Naive thymus-derived CD4-positive, alpha-beta T cell (primary cell): ENCODE measurements at places on chromosomes 7 and 10.

DNA sequence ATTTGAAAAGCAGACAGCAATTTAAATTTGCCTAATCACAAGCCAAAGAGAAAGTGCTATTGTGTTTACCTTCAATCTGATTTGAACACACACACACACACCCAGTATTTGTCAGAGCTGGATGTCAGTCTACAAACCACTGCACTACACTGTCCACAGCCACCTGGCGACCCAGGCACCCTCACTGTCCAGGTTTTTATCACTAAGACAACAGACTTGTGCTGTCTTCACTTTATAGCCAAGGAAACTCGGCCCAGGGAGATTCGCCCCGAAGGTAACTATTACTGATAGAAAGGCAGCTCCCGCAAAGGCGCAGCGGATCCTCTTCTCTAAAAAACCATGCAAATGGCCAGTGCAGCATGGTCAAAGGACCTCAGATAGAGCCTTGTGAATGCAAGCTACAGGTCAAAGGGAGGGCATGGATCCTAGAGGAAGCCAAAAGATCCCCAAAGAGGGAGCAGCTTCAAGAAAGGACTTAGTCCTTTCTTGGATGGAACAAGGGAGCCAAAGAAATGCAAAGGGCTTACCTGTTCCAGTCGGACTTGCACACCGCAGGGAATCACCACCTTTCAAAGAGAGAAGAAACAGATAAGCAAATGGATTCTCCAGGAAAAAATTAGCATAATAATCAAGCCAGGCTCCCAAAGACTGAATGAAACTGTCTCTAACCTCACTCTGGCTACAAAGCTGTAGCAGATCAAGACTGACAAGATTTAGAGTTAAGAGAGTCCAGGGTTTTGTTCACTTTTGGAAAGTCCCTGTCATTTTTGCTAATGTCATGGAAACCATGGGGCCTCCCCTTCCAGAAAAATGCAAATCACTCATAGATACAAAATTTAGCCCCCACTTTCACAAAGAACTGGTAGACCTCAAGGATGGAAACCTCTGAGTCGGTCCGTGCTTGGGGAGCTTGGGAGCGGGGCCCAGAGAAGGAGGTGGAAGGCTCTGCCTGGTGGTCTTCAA lies 101.1 kb downstream of the TNS3 start:
- no peak for DNase-seq

GRCh38 chr10:88687853-88688467 lies 18.1 kb upstream of the LIPK start:
- peak; percentile 20 for DNase-seq

- DNase-seq = no peak
Observed at GRCh38 chr7:96479015-96479645, 157.2 kb upstream of the SLC25A13 start.

DNA sequence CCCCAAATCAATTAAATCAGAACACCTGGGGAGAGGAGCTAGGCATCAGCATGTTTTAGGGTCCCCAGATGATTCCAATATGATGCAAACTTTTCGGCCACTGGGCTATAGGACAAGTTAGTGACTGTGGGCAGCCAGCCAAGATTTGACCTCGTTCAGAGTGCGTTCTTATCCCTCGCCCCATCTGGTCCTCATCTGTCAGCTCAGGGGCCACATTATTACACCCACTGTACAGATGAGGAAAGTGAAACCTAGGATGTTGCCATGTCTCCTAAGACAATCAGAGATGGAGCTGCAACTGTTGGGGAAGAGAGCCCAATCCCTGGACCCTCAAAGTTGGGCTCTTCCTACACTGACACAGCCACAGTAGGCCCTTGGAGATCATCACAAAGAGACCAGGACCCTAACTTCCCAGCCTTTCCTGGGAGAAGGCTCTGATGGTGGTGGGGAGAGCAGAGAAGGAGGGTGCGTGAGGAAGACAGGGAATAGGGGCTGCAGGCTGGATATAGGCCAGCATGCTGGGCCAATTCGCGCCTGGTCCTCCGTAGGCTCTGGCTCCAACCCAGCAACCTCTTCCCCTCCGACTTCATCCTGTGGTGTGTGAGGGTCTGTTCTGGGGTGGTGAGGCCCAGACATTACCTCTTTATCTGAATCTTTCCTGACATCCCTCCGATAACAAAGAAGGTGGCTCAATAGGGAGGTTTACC lies 109.4 kb upstream of the ZMIZ1 start:
- no peak for DNase-seq

DNA sequence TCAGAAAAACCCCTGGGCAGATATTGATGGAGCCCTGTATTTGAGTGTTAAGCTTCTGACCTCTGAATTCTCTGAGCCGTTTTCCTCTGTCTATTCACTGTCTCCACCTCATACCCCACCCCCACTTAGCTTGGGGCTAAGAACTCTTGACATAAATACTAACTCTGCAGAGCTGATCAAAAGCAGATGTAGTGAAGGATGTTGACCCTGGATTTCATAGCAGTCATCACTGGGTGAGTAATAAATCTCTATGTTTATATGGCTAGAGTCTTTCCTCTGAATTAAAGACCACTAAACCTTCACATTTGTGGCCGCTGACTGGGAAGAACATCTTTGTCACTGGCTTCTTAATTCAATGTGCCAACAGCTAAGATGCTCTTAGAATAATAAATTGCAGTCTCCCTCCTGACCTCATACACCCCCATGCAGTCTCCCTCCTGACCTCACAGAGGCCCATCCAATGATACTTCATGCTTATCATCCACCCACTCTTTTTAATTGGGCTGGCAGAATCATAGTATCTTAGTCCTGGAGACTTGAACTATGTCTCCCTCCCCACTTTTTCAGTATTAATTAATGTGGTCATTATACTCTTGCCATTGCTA lies 78.0 kb upstream of the MACROH2A2 start:
- DNase-seq = no peak

DNA sequence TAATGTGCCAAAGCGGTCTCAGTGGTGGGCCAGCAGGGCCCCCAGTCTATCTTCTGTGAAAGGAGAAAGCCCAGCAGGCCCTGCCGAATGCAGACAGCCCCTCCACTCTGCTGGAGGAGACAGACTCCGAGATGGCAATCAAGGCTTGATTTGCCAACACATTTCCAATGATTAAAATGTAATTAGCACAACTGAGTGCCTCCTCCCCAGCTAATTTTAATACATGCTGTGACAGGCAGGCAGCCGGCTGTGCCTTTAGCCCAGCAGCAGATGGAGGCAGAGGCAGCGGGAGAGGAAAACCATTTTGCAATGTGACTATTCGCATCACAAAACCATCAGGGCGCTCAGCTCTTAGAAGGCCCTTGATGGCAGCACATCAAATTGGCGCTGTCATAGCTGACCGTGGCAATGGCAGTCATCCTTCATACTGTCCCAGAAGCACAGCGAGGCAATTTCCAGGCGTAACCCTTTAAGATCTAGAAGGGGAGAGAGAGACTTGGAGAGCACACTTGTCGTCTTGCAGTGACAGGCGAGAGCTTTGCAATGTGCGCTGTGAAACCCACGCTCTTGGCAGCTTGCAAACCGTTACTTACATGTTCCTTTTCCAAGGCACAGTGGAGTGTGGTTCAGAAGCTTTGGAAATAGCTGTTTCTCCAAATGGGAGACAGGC lies 714.8 kb upstream of the GALNT17 start:
- no peak for DNase-seq

GRCh38 chr7:69864822-69865221 lies 266.5 kb downstream of the AUTS2 start:
- DNase-seq = no peak

DNA sequence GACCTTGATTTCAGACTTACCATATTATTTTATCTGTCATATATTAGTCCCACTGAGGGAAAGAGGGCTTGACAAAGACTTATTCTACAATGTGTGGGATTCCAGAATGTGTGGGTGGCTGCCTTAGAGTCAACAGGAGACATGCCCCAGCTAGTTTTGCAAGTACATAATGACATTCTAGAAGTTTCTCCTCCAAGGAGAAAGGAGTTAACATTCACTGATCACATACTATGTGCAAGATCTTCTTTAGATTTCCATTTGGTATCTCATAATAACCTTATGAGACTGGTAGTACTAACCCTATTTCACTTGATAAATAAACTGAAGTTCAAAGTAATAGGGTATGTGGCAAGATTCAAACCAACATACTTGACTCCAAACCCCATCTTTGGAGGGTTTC lies 25.2 kb downstream of the IRF5 start:
- no peak for DNase-seq

GRCh38 chr7:157272351-157273207 lies 64.2 kb upstream of the DNAJB6 start:
- no peak for DNase-seq

DNA sequence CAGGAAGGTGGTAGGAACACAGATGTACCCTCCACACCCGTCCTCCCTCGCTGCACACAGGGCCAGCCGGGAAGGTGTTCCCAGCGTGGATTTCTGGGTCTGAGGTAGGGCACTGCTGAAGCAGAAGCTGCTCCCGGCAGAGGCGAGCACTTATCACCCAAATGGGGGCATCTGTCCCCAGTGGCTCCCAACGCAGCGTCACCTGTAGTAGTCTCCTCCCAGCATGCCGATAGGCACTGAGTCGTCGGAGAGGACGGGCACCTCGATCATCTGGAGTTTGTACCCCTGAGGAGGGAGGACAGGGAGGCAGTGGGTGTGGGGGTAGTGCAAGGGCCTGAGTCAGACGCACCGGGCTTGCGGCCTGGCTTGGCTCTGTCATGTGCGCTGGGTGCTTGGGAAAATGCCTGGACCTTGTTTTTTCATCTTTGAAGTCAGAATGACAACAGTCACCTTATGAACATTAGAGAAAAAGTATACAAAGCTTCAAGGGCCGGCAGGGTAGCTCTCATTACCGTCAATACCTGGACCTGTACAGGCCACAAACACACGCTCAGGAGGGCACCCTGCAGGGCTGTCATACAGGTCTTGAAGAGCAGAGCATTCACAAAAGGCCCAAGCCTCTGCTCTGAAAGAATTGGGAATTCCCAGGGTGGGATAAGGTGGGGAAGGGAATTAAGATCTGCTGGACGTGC lies 3.1 kb upstream of the PYROXD2 start:
- no peak for DNase-seq

GRCh38 chr7:32070051-32070405 lies 179 bp downstream of the PDE1C start:
- DNase-seq = no peak

GRCh38 chr10:120557311-120557710 lies 100.3 kb downstream of the PLPP4 start:
- no peak for DNase-seq

- DNase-seq = no peak
Observed at GRCh38 chr7:125927556-125927955, 997.9 kb upstream of the POT1 start.

DNA sequence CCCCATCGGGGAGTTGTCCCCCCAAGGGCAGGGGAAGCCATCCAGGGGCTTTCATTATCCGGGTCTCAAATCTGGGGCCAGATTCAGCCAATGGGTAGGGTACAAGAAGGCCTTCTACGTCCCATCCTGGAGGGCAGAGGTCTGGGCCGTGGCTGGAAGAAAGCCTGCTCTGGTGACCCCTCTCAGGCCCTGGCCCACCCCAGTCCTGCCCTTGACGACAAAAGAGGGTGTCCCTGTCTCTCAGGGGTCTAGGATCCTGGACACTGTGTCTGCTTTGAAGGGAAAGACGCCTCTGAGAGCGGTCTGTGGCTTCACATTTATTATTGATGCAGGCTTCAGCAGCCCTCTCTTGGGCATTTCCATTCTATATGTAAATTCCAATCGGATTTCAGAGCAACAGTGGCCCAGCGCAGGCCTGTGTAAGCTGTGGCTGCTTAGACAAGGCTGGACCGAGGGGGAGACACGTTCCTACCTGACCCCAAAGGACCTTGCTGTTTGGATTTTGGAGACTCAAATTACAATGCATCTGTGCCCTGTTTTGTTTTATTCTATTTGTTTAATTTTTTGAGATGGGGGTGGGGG lies 83.2 kb upstream of the BAIAP2L1 start:
- DNase-seq = no peak

- no peak for DNase-seq
Observed at GRCh38 chr7:2045559-2046405, 187.0 kb downstream of the MAD1L1 start.

- DNase-seq = no peak
Observed at GRCh38 chr10:86340991-86341260, 25.7 kb downstream of the GRID1 start.

DNA sequence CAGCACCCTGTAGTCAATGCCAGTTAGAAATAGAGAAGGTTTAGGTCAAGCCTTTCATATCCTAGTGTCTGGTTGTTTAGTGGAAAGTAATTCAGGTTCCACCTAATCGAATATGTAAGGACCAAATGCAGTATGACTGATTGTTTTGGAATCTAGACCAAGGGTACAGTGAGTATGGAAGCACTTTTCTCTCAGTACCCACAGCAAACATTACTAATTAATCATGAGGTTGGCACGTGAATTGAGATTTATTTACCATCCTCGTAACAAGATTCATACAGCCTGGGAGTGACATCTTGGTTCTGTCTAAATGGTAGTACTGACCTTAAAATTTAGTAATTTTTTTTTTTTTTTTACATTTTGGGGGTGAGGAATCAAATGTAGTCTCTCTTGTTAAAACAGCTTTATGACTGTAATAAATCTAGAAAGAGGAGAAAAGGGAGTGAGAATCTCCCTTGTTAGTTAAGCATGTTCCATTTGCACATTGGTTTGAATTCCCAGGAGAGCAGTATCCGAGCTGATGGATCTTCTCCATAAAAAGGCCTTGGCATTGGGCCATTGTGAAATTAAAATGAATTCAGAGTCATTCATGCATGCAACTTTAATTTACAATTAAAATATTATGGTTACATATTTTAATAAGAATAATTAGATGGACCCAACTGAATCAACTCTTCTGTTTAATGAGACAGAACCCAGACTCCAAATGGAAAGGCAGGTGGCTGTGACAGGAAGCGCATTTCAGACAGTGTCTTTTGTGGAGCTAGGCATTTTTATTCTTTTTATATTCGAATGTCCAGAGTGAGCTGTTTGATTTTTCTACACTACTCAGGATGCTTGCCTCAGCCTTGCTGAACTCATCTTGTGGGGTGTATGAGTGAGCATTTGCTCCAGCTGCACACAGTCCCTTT lies 57.6 kb downstream of the SNX10 start:
- DNase-seq = no peak

GRCh38 chr10:66958466-66958865 lies 32.6 kb downstream of the LRRTM3 start:
- no peak for DNase-seq

DNA sequence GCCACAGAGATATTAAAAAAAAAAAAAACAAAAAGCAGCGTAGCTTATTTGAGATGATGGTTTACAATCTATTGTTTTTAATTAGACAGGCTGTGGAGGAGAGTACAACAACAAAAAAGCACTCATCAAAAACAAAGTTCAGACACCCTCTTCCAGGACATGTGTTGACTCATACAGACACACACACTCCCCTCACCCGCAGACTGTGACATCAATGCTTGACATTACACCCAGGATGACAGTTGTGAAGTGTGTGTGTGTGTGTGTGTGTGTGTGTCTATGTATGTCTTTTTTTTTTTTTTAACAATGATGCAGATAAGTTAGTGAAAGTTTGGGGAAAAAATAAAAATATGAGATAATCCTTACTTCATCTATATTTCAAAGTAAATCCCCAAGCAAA lies 303.6 kb downstream of the GPAM start:
- DNase-seq = no peak
